ENCODE measurements at places on chromosomes 11 and 22.

DNA sequence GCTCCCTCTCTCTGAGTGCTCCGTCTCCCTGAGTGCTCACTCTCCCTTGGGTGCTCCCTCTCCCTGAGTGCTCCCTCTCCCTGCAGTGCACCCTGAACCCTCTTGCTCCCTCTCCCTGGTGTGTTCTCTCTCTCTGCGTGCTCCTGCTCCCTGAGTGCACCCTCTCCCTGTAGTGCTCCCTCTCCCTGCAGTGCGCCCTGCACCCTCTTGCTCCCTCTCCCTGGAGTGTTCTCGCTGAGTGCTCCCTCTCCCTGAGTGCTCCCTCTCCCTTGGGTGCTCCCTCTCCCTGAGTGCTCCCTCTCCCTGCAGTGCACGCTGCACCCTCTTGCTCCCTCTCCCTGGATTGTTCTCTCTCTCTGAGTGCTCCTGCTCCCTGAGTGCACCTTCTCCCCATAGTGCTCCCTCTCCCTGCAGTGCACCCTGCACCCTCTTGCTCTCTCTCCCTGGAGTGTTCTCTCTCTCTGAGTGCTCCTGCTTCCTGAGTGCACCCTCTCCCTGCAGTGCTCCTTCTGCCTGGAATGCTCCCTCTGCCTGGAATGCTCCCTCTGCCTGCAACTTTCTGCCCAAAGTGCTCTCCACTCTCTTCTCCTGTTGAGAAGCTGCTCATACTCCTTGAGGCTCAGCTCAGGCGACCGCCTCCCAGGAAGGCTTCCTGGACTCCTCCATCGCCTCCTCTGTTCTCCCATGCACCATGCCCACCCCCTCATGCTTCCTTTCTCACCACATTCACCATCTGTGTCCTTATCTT, 48.4 kb upstream of the WNT7B start:
- DNase-seq, result no peak

DNA sequence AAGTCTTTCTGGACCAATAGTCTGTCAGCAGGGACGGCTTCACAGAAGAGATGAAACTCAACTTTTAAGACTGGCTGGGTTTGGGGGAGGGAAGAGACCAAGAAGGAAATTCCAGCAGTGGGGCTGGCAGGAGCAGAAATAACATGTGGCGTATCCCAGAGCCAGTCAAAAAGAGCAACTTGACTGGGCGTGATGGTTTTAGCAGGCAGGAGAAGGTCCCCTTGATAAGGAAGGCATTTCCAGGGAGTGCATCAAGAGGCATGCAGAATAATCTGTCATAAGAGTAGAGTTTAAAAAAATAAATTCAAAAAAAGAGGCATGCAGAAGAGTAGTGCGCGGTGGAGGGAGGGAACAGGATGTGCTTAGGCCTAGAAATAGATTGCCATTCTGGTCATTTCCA, 52.5 kb downstream of the C22orf31 start:
- DNase-seq, result no peak

- no peak for DNase-seq
These were observed 29.0 kb upstream of the KRTAP5-7 start for GRCh38 chr11:71498091-71498490.

- no peak for DNase-seq
These were observed 7.8 kb downstream of the MRGPRF start for GRCh38 chr11:69005183-69005630.

DNA sequence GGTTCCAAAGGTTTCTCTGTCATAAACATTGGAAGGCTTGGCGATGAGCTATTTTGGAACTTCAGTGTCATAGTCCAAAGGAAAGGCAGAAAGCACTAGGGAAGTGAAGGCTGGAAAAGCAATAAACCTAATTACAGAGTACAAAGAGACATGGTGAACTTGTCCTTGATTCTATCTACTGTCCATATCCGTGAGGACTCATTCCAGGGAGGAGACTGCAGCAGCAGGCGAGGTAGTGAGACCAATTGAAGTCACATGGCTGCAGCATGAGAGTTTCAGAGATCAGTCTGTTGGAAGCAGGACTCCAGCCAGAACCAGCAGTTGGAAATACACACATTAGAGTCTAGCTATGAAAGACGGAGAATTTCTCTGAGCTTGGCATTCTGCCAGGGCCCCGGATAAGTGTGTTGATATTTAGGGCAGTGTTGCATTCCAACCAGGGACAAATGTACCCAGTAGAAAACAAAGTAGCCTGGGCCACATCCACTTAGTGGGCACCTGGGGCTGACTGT, 54.1 kb upstream of the ARHGAP42 start:
- peak; percentile 75 for DNase-seq

DNA sequence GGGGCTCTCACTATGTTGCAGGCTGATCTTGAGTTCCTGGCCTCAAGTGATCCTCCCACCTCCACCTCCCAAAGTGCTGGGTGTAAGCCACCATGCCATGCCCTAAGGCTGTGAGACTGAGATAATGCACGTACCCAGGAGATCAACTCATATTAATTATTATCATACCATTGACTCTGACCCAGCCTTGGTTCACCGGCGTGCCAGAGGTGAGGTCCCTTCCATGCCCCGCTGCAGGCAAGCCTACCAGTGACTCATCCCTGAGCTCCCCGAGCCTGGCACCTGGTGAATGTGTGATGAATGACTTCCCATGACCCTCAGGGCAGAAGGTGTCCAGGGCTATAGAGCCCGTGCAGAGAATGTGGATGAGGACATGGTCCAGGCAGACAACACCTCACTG, 12.1 kb downstream of the GAL3ST1 start:
- DNase-seq, result no peak

DNA sequence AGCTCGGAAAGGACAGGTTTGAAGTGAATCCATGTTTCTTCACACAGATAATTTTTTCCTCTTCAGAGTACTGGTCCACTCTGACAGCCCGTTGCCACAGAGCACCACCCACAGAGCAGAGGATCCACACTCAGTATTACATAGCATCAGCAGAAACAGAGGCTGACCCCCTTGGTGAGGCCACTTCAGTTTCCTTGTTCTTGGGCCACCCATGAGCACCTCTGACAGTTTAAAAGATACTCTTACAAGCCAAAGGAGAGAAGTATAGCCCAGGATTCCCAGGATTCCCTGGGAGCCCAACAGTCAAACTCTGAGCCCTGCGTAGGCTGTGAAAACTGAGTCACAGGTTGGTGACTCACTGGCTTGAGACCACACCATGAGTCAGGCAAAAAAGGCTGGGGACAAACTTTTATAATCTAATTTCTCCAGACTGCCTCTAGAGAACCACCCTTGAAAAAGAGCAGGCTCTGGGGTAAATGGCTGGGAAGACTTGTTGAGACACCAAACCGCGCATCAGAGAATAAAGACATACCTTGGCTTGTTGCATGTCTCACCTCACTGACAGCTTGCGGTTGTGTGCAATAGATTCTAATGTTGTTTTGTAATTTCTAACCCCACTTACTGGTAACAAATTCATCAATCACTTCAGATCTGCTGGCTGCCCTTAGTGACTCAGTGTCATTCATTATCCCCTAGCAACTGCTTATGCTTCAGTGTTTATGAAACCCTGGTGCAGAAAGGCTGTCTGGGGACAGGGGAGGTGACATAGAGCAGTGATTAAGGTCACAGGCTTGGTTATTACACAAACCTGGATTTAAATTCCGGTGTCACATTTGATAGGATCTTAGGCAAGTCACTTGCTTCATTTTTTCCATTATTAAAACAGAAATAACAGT, 56.9 kb upstream of the PRSS23 start:
- DNase-seq, result peak; percentile 99

DNA sequence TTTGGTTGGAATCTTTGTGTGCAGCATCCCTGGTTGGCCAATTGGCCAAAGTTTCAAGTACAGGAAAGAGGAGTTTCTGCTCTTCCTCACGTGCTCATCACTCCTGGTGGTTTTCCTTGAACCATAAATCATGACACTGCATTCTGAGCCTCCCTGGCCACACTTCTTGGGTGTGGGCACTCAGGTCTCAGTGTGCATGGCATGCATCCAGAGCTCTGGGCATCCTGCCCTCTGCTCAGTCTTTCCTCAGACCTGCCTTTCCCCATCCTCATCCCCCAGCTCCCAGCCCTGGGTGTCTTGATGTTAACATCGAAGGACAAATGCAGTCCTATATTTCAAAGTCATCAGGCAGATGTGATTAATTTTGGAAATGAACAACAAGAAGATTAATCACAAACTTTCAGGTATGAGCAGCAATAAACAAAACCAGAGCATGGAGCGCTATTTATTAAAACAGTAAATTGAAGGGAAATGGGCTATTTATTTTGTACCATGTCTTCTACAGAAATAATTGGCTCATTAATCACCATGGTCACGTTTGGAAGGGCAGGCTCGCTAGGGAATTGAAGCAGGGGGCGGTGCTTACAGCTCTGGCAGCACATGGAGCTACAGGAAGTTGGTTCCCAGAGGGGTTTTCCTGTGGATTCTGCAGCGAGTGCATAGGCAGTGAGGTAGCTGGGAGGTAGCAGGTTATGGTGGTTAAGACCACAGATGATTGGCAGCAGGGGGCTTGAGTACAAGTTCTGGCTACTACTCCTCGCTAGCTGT, 89.6 kb downstream of the CSNK2A3 start:
- peak; percentile 32 for DNase-seq

GRCh38 chr11:86492370-86493010, 117.8 kb downstream of the CCDC81 start:
- no peak for DNase-seq

DNA sequence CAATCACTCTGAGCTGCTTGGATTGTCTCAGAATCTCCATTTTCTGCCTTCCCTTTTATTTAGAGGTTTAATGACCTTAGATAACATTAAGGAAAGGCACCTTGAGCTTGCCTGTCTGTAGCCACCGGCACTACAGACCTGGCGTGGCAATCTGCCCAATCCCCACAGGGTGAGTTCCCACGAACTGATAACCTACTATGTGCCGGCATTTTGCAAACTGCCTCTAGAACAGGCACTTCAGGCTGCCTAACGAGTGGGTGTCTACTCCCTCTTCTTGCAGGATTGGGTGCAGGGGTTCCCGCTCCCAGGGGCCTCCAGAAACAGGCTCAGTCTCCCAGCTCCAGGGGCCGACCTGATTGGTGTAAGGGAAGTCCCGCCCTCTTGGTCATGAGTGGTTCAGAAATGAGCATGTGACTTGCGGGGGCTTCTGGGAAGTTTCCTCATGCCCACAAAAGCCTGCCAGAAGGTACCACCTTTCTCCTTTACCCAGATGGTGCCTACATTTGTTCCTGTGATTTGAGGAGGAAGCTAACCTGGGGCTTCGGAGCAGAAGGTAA, 120.0 kb upstream of the LDLRAD3 start:
- no peak for DNase-seq

- peak; percentile 95 for DNase-seq
These were observed 21.5 kb downstream of the CYTH4 start for GRCh38 chr22:37303821-37304274.

DNA sequence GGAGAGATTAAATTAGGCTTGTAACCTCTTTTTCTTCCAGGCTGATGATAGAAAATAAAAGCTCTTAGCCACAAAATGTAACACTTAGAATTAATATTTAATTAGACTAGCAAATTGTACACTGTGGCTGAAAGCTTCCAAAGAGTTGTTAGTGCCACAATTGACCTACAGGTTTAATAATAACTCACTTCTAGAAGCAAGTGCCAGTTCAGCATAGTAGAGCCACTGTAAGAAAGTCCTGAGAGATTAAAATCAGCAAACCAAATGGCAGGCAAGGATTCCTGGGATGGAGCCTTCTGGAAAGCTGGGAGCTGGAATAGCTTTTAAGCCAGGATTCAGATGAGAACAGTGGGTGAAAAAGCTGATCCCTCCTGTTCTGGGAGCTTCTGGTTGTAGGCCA, 131.0 kb downstream of the ELP4 start:
- DNase-seq, result no peak

GRCh38 chr22:42959576-42960509, 55.1 kb downstream of the PACSIN2 start:
- DNase-seq, result peak; percentile 92

- DNase-seq, result no peak
These were observed 76.8 kb upstream of the SHANK2 start for GRCh38 chr11:71329165-71329510.

- DNase-seq, result no peak
These were observed 202.8 kb upstream of the SEZ6L start for GRCh38 chr22:25966448-25966913.

DNA sequence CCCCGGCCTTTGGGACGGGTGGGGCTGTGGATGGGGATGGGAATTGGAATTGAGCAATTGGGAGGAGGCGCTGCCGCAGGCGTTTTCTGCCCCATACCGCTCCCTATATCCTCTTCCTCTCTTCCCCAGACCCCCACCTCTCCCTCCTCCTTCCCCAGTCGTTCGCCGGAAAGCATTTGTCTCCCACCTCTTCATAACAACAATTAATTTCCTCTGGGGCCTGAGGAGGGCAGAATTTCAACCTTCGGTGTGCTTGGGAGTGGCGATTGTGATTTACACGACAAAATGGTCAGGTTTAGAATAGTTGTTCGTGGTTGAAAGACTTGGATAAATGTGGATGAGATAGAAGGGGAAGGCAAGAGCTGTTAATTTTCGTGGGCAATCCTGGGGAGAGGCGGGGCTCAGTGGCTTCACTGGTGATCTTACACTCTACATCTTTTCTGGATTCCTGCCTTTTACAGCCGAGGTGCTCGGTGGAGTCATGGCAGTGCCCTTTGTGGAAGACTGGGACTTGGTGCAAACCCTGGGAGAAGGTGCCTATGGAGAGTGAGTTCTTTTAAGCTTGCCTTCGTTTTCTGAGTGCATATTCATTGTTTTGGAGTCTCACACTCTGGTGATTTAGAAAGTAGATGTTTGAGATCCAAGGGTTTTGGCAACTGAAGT, 1.5 kb downstream of the CHEK1 start:
- peak; percentile 90 for DNase-seq

DNA sequence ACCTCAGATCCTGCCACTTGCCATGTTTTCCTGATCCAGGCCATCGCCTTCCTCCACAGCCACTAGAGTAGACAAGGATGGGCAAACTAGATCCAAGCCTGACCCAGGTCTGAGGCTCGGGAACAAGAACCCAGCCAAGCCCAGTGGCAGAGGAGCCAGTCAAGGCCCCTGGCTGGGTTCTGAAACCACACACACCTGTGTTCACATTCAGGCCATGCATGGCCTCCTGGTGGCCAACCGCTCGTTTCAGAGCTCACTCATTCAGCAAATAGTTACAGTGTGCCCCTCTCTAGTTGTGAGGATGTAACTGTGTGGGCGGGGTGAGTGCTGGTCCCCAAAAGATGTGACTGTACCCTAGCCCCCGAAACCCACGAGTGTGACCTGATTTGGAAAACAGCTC, 337.6 kb downstream of the CTTN start:
- no peak for DNase-seq

DNA sequence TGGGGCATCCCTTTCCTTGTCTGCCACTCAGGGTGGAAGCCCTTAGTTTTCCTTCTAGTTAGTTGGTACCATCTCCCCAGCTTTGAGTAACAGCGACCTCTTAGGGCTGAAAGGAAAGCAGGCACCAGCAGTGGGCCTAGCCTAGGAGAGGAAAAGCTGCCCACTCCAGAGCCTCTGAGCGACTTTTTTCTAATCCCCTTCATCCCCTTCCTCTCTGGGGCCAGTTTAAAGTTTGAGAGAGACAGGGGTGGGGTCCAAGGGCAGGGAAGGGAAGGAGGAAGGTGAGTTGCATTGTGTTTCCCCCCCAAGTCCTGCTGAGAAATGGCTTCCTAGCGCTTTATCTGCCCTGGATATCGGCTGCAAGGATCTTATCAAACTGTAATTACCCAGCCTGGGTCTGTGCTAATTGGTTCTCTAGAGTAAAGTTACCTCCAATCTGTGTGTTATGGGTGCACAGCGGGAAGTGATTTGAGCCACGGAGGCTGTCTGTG, 573.9 kb upstream of the CADM1 start:
- peak; percentile 3 for DNase-seq

All from mesenchymal stem cell (in vitro differentiated cells and primary cell).